ENCODE measurements at places on chromosomes 3 and 15. TPM values are rescaled to one million over a fixed set of nuclear protein-coding genes. Genes with fewer than 3 reads are reported as not detected.

GRCh38 chr15:77681362-77681761 lies 48.6 kb upstream of the LINGO1 start:
- H3K4me3 ChIP-seq: no peak overlapping the region
- H3K27me3 ChIP-seq: no peaks in the 10 kb centered on the region
- no peak overlapping the region for H3K27ac ChIP-seq
- DNase-seq: no peak
- no peaks in the 10 kb centered on the region for H3K36me3 ChIP-seq

DNA sequence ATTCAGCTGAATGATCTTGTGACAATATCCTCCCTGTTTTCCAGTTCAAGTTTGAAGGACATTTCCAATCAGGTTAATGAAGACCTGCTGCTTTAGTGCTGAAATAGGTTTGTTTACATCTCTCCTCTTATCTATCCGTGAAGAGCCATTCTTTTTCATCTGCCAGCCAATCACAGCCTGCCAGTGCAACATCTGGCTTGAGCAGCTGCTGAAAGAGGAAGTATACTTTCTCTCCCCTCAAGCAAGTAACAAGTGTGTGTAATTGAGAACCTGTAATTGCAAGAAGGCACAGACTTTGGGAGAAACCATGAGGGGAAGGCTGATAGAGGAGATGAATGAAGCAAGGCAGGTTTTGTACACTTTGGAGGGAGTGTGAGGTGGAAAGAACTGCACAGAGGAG lies 404.3 kb downstream of the AGBL1 start:
- no peaks in the 10 kb centered on the region for H3K4me1 ChIP-seq
- no peak overlapping the region for H3K27ac ChIP-seq
- no peaks in the 10 kb centered on the region for H3K36me3 ChIP-seq
- H3K4me3 ChIP-seq: no peak overlapping the region
- DNase-seq: no peak
- H3K27me3 ChIP-seq: no peaks in the 10 kb centered on the region

- H3K36me3 ChIP-seq: no peaks in the 10 kb centered on the region
- peaks cover 6% of the 10 kb centered on the region for H3K4me1 ChIP-seq
- peak overlapping the region; percentile 86 for H3K27ac ChIP-seq
- H3K4me3 ChIP-seq: no peak overlapping the region
- DNase-seq: peak; percentile 79
Observed at GRCh38 chr15:67915461-67916374, 75.9 kb upstream of the RNU6-1 start.

DNA sequence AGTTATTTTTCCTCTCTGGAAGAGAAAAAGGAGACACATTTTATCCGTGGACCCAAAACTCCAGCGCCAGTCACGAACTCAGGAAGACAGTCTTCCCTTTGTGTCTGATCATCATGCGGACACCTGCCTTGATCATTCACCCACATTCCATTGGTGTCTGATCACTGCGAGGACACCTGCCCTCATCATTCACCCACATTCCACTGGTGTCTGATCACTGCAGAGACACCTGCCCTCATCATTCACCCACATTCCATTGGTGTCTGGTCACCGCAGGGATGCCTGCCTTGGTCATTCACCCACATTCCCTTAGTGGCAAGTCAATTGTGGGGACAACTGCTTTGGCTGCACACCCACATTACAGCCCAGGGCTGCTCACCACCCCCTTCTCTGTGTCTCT lies 148.9 kb downstream of the ROBO1 start:
- H3K27me3 ChIP-seq: no peaks in the 10 kb centered on the region
- H3K36me3 ChIP-seq: no peaks in the 10 kb centered on the region

DNA sequence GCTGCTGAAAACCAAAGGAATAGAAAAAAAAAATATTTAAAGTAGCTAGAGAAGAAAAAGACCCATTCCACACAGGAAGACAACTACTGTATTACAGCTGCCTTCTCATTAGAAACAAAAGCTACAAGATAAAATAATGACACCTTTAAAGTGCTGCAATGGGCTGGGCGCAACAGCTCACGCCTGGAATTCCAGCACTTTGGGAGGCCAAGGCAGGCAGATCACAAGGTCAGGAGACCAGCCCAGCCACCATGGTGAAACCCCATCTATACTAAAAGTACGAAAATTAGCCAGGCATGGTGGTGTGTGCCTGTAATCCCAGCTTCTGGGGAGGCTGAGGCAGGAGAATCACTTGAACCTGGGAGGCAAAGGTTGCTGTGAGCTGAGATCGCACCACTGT lies 31.0 kb downstream of the TRPM7 start:
- no peaks in the 10 kb centered on the region for H3K4me1 ChIP-seq
- no peak for DNase-seq
- no peak overlapping the region for H3K27ac ChIP-seq
- no peak overlapping the region for H3K4me3 ChIP-seq
- peaks cover 99% of the 10 kb centered on the region for H3K36me3 ChIP-seq
- no peaks in the 10 kb centered on the region for H3K27me3 ChIP-seq

- H3K27me3 ChIP-seq: no peaks in the 10 kb centered on the region
- no peaks in the 10 kb centered on the region for H3K4me1 ChIP-seq
- H3K4me3 ChIP-seq: no peak overlapping the region
- no peak for DNase-seq
- no peak overlapping the region for H3K27ac ChIP-seq
- no peaks in the 10 kb centered on the region for H3K36me3 ChIP-seq
Observed at GRCh38 chr15:37876900-37877299, 57.5 kb upstream of the TMCO5A start.

DNA sequence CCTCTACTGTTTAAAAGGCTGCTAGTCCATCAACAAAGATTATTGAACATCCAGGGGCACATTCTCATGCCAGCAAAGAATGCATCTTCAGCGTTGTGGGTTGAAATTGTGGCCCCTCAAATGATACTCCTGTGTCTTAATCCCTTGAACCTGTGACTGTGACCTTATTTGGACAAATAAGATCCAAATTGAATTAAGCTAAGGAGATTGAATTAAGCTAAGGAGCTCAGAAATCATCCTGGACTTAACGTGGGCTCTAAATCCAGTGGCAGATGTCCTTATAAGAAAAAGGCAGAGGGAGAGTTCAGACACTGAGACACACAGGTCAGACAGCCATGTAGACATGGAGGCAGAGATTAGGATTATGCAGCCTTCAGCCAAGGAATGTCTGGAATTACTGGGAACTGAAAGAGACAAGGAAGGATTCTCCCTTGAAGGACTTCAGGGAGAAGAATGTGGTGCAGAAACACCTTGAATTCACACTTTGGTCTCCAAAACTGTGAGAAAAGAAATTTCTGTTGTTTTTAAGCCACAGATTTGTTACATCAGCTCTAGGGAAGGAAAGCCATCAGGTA lies 57.3 kb upstream of the SLC24A5 start:
- H3K36me3 ChIP-seq: no peaks in the 10 kb centered on the region
- no peaks in the 10 kb centered on the region for H3K27me3 ChIP-seq
- no peak for DNase-seq
- no peaks in the 10 kb centered on the region for H3K4me1 ChIP-seq

- H3K27me3 ChIP-seq: no peaks in the 10 kb centered on the region
- no peaks in the 10 kb centered on the region for H3K36me3 ChIP-seq
- H3K4me1 ChIP-seq: no peaks in the 10 kb centered on the region
- no peak overlapping the region for H3K4me3 ChIP-seq
- DNase-seq: no peak
- no peak overlapping the region for H3K27ac ChIP-seq
Observed at GRCh38 chr15:22904736-22905135, 66.3 kb downstream of the NIPA2 start.

DNA sequence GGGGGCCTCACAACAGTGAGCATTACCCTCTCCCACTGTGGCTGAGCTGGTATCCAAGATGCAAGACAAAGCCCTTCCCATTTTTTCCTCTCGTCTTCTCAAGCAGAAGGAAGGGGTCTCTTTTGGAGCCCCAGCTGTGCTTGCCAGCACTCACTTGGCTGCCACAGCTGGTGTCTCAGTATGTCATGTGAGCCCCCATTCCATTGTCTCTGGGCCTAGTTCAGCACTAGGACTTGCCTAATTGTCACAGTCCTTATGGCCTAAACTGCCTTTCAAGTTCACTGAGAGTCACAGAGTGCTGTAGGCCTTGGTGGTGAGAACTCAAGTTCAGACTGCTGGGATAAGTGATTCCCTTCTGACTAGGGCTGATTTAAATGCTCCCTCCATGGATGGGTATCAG lies 89.8 kb downstream of the ARHGEF26 start:
- no peak overlapping the region for H3K4me3 ChIP-seq
- no peaks in the 10 kb centered on the region for H3K27me3 ChIP-seq
- no peak overlapping the region for H3K27ac ChIP-seq
- H3K4me1 ChIP-seq: no peaks in the 10 kb centered on the region

DNA sequence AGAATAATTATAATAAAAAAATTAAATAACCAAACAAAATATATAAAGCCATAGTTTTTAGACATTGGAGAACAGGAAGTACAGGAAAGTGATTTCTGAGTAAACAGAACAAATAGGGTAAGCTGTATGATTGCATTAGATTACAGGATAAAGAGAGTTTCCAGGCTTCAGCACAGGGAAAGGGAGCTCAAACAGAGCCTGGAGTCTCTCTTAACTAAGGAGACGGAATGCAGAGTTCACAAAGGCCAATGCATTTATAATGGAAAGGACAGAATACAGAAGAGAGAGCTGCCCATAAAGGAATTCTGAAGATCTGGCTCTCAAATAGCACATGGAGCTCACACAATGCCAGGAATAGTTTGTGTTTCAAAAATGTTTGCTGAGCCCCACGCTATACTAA lies 42.0 kb upstream of the OTOL1 start:
- no peaks in the 10 kb centered on the region for H3K4me1 ChIP-seq
- no peak overlapping the region for H3K4me3 ChIP-seq
- DNase-seq: no peak
- no peaks in the 10 kb centered on the region for H3K36me3 ChIP-seq
- no peaks in the 10 kb centered on the region for H3K27me3 ChIP-seq

DNA sequence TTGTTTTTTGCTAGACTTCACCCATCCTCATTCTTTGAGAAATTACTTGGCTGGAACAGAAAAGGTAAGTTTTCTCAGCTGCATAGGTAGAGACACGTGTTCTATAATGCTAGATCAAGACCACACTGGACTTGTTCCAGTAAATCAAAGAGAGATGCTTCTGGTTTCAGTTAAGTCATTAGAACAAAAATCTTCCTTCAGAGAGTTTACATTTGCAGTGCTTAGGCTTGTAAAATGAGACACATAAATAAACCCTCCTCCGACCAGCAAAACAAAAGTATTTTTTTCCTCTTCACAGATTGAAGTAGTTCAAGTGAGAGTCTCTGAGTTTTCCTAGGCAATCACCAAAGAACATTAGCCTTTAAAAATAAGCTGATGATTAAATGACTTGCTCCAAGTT lies 87.3 kb upstream of the PROK2 start:
- H3K36me3 ChIP-seq: no peaks in the 10 kb centered on the region
- H3K27ac ChIP-seq: no peak overlapping the region
- H3K4me3 ChIP-seq: no peak overlapping the region
- H3K4me1 ChIP-seq: peaks cover 16% of the 10 kb centered on the region
- no peak for DNase-seq
- no peaks in the 10 kb centered on the region for H3K27me3 ChIP-seq

DNA sequence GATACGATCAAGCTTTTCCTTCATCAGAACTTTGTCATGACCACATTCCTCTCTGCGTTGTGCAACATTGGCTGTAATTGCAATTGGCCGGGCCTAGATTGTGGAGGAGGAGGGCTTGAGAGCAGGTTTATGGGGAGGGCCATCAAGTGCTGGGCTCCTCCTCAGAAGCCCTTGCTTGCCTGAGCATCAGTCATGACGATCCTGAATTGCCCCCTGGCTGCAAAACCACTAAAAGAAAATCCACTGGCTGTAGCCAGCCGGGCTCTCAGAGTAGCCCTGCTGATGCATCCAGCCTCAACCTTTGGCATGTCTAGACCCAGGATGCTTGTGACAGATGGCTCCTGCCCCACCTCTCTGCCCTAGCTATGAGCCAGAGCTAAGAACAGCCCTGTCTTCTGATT lies 13.4 kb upstream of the TRH start:
- no peak overlapping the region for H3K27ac ChIP-seq
- no peak overlapping the region for H3K4me3 ChIP-seq
- H3K27me3 ChIP-seq: no peaks in the 10 kb centered on the region
- no peaks in the 10 kb centered on the region for H3K36me3 ChIP-seq
- no peaks in the 10 kb centered on the region for H3K4me1 ChIP-seq

DNA sequence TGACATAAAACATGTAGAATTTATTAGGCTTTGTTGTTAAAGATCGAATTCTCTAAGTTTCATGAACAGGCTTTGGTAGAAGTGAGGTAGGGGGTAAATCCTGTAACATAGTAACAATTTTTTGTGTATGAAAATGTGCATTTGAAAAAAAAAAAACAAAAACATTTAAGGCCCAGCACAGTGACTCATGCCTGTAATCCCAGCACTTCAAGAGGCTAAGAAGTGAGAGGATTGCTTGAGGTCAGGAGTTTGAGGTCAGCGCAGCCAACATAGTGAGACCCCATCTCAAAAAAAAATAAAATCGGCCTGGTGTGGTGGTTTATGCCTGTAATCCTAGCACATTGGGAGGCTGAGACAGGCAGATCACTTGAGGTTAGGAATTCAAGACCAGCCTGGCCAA lies 26.8 kb upstream of the PPP4R2 start:
- H3K27me3 ChIP-seq: no peaks in the 10 kb centered on the region
- H3K36me3 ChIP-seq: no peaks in the 10 kb centered on the region
- no peak overlapping the region for H3K4me3 ChIP-seq
- no peak for DNase-seq

DNA sequence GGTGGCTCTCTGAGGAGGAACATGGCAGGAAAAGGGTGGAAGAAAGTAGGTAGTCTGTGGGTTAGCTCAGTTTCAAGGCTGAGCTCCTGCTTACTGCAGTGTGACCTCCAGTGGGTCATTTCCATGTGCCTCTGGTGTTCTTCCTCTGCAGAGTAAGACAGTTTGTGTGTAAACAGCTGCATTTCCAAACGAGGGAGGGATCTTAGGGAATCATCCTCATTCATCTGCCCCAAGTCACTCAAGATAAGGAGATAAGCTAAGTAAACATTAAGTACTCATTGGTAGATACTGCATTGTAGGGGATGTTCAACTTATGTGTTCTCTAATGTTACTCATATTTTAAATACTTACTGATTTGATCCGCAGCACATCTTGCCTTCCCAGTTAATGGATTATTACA lies 83.6 kb downstream of the CLSTN2 start:
- no peak for DNase-seq
- H3K4me3 ChIP-seq: no peak overlapping the region
- no peaks in the 10 kb centered on the region for H3K4me1 ChIP-seq
- H3K36me3 ChIP-seq: no peaks in the 10 kb centered on the region
- no peak overlapping the region for H3K27ac ChIP-seq
- no peaks in the 10 kb centered on the region for H3K27me3 ChIP-seq

GRCh38 chr3:143628971-143629370 lies 219.3 kb downstream of the SLC9A9 start:
- H3K4me1 ChIP-seq: no peaks in the 10 kb centered on the region
- H3K36me3 ChIP-seq: no peaks in the 10 kb centered on the region
- no peak overlapping the region for H3K27ac ChIP-seq
- DNase-seq: no peak
- H3K27me3 ChIP-seq: no peaks in the 10 kb centered on the region
- no peak overlapping the region for H3K4me3 ChIP-seq

- H3K27ac ChIP-seq: no peak overlapping the region
Observed at GRCh38 chr15:49686599-49686998, 65.8 kb downstream of the DTWD1 start.

GRCh38 chr3:31248563-31248992 lies 284.1 kb upstream of the STT3B start:
- no peak for DNase-seq
- no peaks in the 10 kb centered on the region for H3K4me1 ChIP-seq
- H3K27ac ChIP-seq: no peak overlapping the region
- no peak overlapping the region for H3K4me3 ChIP-seq
- H3K27me3 ChIP-seq: no peaks in the 10 kb centered on the region
- H3K36me3 ChIP-seq: no peaks in the 10 kb centered on the region

The IMPG2 gene
- 0.21 TPM for total RNA-seq

The NLGN1 gene
- 4.3 TPM for total RNA-seq

The GOLGA6L7 gene
- total RNA-seq: not detected

The ARGFX gene
- total RNA-seq: not detected

The CHDH gene
- 11.4 TPM for total RNA-seq

The ATP10A gene
- total RNA-seq: 46.1 TPM

The NCKIPSD gene
- total RNA-seq: 16.0 TPM

The FBXO40 gene
- total RNA-seq: 0.05 TPM

The DUOXA2 gene
- not detected for total RNA-seq

The CKMT1B gene
- total RNA-seq: 11.3 TPM

Data from left lung (tissue), 14 donors.